Esophagus squamous epithelium (tissue), 5 donors: ENCODE measurements at places on chromosomes 13 and 19.

GRCh38 chr13:25288966-25289365, 1.7 kb upstream of the MTMR6 start:
- no peak for DNase-seq

DNA sequence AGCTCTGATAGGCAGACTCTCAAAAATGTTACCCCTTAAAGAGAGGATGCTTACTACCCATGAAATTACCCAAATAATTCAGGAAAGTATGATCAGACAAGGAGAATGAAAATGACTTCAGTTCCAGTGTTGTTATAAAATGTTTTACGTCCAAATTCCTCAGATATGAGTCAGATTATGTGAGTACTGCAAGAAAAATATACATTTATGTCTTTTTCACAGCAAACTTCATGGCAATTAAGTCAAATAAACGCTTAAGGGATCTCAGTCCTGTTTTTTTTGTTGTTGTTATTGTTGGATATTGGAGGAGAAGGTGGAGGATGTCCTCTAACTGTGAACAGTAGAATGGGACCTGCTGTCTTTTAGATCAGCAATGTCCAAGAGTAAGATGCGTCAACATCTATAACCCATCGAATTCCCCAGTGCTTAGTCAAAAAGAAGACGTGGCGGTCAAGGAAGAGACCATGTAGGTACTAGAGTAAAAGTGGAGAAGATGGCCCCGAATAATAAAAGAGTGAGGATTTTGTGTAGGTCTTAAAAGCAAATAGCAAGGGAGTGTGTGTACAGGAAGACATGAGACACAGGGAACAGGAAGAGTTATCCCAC, 215.4 kb upstream of the IRS2 start:
- no peak for DNase-seq

DNA sequence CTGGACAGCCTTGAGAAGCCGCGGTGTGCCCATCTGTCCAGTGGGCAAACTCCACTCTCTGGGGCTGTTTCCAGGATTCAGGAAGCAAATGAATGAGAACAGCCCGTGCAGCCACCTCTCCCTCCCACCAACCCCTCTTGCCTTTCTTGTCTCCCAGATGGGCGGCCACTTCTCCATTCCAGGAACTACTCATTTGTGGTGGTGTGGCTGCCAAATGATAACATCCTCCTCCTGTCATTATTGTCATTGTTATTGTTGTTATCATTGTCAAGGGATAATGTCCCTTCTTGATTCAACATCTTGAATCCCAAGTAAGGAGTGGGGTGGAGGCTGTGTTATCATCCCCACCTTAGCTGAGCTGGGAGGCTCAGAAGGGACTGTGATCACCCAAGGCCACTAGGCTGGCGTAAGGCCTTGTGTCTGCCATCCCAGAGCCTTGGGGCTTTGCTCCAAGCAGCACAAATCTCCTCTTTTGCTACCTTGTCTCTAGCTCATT, 1.6 kb downstream of the DNM2 start:
- no peak for DNase-seq

GRCh38 chr13:24150572-24150971, 9.9 kb upstream of the SPATA13 start:
- DNase-seq: no peak

DNA sequence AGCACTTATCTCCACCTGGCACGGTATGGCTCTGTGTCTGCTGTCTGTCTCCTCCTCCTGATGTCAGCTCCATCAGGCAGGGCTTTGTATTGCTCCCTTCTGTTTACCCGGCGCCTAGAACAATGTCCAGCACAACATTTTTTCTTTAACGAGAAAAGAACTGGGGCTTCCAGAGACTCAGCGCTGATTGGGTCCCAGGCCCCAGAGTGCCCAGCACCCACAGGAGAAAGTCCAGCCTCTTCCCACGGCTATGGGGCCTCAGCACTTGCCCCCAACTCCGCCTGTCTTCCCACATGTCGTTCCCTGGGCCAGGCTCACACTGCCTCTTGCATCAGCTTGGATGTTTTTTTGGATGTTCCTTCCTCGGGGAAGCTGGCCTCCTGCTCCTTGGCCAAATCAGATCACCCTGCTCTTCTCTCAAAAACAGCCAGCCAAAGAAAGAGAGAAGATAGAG, 6.9 kb downstream of the MYPOP start:
- no peak for DNase-seq

DNA sequence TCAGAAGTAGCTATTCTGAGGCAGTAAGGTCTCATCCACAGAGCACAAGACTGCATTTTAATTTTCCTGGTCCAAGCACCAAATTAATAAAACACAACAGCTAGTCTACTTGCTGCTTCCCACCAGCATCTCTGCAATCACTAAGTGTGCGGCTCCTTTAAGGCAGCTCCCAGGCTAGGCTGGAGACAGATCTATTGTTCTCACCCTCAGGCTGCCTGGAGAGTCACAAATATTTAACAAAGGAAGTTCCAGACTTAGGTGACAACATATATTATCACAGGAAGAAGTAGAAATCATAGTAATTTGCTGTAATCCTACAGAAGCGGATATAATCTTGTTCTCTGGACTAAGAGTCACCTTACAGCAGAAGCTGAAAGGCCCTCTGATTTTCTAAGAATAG, 2.2 kb upstream of the EID2 start:
- no peak for DNase-seq

DNA sequence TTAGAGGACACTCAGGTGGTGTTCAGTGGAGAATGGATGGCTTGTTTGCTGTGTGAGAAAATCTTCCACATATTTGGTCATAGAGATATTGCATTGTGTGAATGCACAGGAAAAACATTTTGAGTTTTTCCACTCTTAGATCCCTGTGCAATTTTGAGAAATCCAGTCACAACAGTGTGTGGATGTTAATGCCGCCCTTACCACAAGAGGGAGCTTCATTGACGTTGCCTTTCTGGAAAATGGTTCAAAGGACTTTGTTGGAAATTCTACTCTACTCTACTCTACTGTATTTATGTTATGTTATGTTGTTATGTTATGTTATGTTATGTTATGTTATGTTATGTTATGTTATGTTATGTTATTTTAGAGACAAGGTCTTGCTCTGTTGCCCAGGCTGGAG, 13.4 kb downstream of the ZNF20 start:
- no peak for DNase-seq

- no peak for DNase-seq
Measured at GRCh38 chr13:99746637-99747402, 224.7 kb downstream of the ZIC5 start.

- DNase-seq: no peak
Measured at GRCh38 chr13:40549500-40550094, 116.8 kb downstream of the FOXO1 start.

- DNase-seq: no peak
Measured at GRCh38 chr19:53978975-53979801, 12.2 kb upstream of the CACNG6 start.

DNA sequence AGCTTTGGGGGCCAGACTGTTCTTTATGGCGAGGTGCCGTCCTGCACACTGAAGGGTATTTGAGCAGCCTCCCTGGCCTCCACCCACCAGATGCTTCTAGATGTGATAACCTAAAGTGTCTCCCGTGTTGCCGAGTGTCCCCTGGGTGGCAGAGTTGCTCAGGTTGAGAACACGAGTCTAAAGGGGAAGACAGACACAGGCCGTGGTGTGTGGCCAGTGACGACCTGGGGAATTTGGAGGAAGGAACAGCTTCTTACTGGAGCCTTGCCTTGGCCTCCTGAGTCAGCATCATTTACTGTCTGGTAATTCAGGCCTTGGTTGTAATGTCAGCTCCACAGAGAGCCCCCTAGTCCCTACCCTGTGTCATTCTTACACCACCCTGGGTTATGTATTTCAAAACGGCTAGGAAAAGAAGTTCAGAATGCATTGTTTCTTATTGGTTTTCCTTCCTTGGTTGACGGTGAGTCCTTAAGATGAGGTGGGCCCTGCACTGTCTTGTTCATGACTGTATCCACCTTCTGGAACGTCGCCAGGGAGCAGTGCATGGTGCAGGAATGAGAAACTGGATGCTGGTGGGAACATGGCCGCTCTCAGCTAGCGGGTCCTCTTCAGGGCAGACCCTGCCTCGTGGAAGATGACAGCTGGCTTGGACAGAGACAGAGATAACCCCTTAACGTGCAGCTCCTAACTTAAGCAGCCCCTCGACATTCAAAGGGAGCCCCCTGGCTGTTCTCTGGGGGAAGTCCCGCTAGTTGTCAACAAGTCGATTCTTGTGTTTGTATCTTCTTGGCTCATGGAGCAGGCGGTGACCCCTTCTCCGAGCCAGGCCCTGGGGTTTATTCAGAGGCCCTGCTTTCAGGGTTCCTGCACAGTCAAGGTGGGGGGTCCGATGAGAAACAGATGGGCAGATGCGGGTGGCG, 7.2 kb downstream of the SIN3B start:
- DNase-seq: no peak

DNA sequence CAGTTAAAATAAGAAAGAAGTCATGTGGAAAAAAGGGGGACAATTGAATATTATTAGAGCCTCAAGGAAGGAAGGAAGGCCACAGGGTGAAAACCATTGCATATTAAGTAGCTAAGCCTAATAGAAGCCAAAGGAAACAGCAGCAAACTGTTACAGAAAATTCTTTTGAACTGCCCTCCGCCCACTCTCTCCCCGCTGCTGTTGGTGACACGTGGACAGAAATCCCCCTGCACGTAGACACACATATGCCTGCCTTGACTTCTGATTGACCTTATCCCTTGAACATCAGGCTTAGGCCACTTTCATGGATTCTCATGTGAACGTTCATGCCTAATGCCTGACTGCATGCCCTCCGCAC, 229.1 kb downstream of the KCNRG start:
- DNase-seq: no peak

- DNase-seq: no peak
Measured at GRCh38 chr19:14762111-14762510, 16.2 kb downstream of the ADGRE2 start.

DNA sequence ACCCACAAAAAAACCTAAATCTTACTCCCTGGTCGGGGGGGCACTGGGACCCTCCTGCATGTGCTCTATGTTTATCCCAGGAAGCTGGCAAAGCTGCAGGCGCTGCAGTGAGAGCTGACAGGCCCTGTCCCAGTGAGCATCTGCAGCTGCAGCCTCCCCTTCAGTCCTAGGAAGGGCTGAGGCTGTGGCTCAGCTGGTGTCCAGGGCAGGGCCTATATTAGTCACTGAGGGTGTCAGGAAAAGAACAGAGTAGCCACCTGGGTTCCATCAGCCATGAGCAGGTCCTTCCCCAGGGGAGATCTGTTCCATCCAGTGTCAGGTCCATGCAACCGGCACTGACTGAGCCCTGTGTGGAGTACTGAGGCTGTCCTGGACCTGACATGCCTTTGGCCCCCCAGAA, 120.5 kb downstream of the TNFRSF19 start:
- no peak for DNase-seq

DNA sequence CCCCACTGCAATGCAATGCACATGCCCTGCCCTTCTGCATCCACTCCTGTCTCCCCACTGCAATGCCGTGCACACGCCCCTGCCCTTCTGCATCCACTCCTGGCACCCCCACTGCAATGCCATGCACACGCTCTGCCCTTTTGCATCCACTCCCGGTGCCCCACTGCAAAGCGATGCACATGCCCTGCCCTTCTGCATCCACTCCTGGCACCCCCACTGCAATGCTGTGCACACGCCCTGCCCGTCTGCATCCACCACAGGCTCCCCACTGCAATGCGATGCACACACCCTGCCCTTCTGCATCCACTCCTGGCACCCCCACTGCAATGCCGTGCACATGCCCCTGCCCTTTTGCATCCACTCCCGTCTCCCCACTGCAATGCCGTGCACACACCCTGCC, 98.1 kb downstream of the KCTD15 start:
- no peak for DNase-seq

- no peak for DNase-seq
Measured at GRCh38 chr19:5059213-5059574, 90.3 kb downstream of the KDM4B start.

DNA sequence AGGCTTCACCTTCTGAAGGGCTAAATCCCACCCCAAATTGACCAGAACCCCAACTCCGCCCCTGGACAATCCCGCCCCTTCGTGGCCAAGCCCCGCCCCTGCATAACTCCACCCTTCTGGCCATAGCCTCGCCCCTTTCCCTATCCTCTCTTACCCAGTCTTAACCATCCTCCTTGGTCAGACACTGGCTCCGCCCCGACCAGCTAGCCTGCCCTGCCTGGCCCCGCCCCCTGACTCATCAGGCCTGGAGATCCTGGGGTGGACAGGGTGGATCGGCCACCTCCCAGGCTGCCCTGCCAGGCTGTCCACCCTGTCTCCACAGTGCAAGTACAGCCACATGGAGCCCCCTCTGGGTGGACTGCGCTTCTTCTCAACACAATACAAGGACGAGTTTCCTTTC, 8.0 kb upstream of the ZNF358 start:
- no peak for DNase-seq

DNA sequence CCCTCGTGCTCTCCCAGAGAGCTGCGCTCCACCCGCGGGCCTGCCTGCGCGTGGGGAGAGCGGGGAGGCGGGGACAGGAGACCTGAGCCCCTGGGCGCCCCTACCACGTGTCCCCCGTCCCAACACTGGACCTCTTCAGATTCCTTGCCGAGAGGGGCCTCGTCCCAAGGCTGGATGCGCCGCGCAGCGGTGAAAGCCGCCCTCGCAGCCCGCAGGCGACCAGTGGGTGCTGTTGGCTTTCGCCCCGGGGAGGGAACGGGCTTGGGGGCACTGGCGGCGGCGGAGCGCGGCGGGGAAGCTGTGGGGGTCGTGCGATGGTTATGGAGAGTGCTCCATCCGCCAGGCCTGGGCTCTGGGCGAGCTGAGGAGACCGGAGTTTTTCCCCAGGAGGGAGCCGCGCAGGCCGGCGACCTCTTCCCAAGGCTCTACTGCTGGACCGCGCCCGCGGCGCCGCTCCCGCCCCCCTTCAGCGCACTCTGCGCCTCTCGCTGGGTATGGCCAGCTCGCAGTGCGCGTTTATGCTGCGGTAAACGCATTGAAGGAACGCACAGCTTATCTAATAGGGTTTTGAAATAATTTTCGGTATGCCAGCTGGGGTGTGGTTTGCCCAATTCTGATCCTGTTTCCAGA, 17.2 kb upstream of the RNF17 start:
- DNase-seq: no peak

GRCh38 chr19:49860336-49861102, 6.9 kb downstream of the PNKP start:
- no peak for DNase-seq

DNA sequence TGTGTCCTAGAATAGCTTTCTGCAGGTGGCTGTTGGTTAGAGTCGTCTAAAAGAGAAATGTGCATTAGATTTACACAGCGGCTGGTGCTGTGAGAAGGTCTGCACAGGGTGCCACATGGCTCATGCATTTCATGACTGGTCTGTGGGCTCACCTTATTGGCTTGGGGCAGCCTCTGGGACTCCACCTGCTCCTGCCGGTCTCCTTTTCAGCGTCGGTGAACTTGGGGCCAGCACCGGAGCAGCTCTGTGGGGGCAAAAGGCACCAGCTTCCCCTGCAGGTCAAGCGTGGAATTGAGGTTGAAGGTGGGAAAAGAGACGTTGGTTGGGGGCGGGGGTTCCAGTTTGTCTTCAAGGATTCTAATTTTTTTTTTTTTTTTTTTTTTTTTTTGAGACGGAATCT, 3.1 kb upstream of the PNMA8C start:
- no peak for DNase-seq

- no peak for DNase-seq
Measured at GRCh38 chr19:57841122-57841763, 8.4 kb upstream of the ZNF587 start.

GRCh38 chr19:51294211-51294976, 17.1 kb upstream of the IGLON5 start:
- no peak for DNase-seq

GRCh38 chr13:32947411-32948276, 68.6 kb upstream of the KL start:
- DNase-seq: no peak

- no peak for DNase-seq
Measured at GRCh38 chr13:37934339-37935191, 65.0 kb upstream of the TRPC4 start.

- no peak for DNase-seq
Measured at GRCh38 chr19:47280183-47280797, 5.6 kb downstream of the INAFM1 start.
